ENCODE measurements at places on chromosomes 16 and 17.

DNA sequence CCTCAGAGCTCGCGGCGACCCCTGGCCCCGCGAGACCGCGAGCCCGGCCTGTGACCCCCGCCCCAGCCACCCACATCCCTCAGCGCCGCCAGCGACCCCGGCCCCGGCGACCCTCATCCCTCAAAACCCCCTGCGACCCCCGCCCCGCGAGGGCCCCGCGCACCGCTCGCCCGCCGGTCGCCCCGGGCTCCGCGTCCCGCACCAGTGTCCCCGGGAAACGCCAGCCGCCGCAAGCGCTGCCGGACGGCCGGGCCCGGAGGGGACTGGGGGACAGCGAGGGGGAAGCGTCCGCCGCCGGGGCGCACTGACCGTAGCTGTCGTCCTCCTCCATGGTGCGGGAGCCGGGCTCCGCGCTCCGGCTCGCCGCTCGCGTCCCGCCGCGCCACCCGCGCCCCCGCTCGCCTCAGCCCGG, at the start of gene CYTH1:
CYTH1 (minus strand) TSS at position 381 of the 412 bp plus-strand sequence; CDS start at position 331, 50 bp downstream.
- DNase-seq, result no peak

DNA sequence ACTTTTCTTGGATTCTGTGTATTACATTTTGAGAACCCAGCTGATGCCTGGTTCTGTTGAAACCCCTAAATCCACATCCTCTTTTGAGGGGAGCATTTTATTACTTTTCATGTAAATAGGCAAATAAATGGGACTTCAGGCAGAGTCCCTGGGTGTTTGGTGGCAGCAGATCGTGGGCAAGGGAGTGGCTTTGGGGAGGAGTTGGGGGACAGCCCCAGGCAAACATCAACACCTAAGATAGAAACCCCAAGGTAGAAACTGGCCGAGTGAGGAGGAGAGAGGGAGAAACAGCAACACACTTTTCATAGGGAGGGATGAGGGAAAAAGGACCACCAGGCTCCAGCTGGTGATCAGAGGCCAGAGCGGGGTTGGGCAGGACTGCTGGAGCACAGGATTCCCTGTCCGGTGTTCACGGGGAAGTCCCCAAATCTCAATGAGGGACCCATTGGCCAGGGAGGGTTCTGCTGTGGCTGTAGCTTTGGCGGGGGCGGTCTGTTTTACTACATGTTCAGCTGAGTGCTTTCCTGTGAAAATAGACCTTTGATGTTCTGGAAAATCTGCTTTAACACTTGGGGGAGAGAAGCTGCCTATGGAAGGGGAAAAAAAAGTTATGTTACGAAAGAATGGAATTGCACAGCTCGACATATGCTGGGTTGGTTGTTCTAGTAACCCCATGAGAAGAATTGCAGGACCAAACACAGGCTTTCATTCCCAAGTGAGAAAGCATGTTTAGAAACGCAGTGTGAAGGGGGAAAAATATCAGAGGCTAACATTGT, 46.6 kb downstream of the MSI2 start:
- no peak for DNase-seq

DNA sequence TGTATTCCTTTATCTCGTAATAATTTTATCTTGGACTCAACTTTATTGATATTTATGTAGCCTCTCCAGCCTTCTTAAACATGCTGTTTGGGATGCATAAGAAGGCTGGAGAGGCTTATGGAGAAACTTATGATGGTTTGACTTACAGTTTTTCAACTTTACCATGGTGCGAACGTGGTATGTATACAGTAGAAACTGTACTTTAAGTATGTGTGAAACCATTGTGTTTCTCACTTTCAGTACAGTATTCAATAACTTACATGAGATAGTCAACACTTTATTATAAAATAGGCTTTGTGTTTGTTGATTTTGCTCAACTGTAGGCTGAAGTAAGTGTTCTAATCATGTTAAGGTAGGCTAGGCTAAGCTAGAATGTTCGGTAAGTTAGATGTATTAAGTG, 206.8 kb downstream of the SEC14L1 start:
- DNase-seq, result no peak

- DNase-seq, result no peak
Measured at GRCh38 chr17:81092518-81093095, 57.7 kb downstream of the BAIAP2 start.

DNA sequence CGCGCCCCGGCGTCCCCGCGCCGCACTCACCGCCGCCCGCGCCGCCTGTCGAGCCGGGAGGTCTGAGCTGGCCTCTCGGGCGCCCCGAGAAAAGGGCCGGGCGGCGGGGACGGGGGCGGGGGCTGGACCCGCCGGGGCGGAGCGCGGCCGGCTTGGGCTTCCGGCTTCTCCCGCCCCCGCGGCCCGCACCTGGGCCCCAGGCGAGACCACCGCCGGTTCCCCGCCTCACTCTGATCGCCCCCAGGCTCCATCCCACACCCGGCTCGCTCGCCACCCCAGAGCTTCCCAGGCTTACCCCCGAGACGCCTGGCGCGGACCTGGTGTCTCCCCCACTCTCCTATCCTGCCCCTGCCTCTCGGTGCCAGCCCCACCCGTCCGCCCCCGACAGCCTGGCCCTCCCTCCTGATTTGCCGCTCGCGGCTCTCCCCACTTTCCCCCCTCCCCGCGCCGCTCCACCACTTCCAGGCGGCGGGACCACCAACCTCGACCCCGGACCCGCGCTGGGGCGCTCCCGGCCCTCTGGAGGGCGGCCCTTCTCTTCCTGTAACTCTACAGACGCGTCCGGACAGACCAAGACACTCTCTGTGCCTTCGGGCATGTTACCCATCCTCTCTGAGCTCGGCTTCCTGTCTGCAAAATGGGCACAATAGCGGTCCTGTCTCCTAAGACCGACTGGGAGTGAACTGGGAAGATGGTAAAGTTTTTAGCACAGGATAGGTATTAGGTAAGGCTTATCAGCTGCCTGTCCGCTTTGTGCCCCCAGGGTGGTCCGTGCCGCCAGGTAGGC, at the start of gene LITAF:
LITAF (minus strand) TSS at position 64 of the 787 bp plus-strand sequence. CDS start 30,189 bp downstream, outside the sequence.
- peak; percentile 80 for DNase-seq

DNA sequence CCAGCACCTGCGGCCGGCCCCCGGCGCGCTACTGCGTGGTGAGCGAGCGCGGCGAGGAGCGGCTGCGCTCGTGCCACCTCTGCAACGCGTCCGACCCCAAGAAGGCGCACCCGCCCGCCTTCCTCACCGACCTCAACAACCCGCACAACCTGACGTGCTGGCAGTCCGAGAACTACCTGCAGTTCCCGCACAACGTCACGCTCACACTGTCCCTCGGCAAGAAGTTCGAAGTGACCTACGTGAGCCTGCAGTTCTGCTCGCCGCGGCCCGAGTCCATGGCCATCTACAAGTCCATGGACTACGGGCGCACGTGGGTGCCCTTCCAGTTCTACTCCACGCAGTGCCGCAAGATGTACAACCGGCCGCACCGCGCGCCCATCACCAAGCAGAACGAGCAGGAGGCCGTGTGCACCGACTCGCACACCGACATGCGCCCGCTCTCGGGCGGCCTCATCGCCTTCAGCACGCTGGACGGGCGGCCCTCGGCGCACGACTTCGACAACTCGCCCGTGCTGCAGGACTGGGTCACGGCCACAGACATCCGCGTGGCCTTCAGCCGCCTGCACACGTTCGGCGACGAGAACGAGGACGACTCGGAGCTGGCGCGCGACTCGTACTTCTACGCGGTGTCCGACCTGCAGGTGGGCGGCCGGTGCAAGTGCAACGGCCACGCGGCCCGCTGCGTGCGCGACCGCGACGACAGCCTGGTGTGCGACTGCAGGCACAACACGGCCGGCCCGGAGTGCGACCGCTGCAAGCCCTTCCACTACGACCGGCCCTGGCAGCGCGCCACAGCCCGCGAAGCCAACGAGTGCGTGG, 1.5 kb downstream of the NTN1 start:
- DNase-seq, result no peak

GRCh38 chr16:51017969-51018368, 133.1 kb downstream of the SALL1 start:
- no peak for DNase-seq

GRCh38 chr16:8919934-8920462, 37.8 kb downstream of the LITAFD start:
- no peak for DNase-seq

DNA sequence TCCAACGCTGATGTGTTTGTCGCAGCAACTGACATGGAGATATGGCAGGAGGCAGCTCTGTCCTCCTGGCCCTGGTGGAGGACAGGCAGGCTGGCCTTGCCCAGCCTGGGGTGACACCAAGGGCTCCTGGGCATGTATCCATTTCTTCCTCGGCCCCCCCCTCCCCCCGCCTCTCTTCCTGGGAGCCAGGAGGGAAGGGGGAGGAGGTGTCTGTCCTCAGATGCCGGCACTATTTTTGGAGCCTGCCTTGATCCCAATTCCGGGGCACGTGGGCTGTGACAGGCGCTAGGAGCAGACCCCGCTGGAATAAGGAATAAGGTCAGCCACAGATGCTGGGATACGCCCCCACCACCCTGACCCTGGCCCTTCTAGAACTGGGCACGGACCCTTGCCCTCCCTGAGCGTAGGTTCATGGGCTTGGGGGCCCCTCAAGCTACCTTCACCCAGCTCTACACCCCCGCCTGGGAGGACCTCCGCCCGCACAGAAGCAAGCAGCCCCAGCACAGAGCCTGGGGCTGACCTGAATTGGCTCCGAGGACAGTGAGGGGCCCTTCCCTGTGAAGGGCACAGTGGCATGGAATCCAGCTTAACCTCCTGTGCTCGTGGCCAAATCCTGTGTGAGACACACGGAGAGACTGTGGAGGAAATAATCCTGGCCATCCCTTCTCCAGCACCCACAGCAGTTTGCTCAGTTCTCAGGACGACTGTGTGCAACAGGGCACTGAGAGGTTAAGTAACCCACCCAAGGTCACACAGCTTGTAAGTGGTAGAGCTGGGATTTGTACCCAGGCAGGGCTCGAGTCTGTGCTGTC, 24.1 kb downstream of the SEC14L5 start:
- DNase-seq, result no peak

GRCh38 chr16:7303660-7304200, 28.9 kb upstream of the RBFOX1 start:
- DNase-seq, result no peak

GRCh38 chr16:81589975-81590650, 145.5 kb downstream of the CMIP start:
- no peak for DNase-seq

- DNase-seq, result no peak
Measured at GRCh38 chr17:75777296-75777922, 7.2 kb upstream of the UNK start.

GRCh38 chr16:67310561-67310960, 16.0 kb downstream of the KCTD19 start:
- no peak for DNase-seq

- DNase-seq, result no peak
Measured at GRCh38 chr17:43645450-43645764, 16.3 kb downstream of the MEOX1 start.

DNA sequence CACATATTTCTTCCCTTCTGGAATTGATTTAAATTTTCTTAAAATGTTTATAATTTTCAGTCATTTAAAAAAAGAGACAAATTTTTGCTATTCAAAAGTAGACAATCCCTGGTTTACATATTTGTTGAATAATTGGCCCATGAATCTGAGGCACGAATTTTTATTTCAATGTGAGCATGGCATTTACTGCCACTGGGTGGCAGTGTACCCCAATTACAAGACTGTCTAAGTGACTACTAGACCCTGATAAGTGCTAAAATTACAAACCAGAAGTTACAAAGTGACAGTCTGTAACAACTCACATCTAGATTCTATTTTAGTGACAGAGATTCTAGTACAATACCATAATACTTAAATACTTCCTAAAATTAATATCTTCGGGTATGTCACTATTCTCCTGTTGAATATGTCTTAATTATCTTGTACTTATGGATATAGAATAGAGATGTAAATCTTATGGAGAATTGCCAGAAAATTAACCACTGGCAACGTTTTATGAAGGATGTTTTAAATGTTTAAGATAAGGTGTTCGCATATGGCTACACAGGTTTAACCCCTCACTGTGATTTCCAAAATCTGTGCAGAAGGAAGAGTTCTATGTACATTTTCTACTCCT, 235.8 kb downstream of the MAP2K4 start:
- peak; percentile 67 for DNase-seq

DNA sequence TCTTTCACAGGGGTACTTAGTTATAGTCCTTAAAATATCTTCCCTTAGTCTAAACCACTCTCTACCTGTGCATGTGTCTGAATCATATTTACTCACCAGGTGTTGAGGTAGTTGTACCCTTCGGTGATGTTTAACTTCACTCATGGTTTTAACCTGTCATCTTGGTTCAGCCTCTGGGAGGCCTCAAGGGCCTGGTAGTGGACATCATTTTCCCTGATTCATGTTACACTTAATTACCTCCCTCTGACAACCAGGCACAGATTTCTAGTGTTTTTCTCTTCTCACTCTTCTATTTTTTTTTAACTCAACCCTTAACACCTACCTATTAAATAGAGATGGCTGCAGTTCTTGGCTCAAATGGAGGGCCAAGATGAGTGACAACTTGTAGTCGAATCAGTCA, 505.4 kb downstream of the TMEM114 start:
- no peak for DNase-seq

DNA sequence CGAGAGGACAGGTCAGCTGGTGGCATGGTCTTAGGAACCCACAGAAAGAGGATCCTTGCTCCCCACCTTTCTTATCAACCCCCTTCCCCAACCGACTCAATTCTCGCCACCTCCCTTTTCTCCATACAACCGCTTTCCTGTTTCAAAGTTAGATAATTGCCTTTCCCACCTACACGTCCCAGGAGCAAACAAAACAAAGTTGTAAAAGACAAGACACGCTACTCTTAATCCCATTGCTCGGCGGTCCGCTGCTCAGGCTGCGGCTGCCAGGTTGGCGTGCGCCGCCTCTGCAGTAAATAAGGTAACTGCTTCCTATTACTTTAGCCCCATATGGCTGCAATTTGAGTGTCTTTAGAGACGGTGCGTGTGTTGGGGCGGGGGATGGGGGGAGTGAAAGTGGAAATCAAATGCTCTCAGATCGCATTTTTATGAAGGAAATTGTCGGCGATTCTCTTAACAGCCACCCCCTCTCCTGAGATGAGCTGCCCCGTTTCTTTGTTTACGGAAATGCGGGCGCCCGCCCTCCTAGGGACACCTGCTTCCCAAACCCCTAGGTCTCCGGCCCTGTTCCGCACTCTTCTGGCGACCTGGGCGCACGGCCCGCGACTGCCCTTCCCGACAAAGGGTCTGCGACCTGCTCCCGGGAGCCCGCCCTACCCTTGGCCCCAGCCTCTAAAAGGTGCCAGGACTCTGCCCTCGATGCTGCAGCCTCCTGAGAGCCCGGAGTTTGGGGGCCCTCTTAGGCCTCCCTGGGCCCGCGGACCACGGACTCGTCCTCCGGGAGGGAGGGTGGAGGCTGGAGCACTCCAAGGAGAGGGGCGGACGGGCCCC, 3.7 kb upstream of the CBX8 start:
- peak; percentile 73 for DNase-seq

DNA sequence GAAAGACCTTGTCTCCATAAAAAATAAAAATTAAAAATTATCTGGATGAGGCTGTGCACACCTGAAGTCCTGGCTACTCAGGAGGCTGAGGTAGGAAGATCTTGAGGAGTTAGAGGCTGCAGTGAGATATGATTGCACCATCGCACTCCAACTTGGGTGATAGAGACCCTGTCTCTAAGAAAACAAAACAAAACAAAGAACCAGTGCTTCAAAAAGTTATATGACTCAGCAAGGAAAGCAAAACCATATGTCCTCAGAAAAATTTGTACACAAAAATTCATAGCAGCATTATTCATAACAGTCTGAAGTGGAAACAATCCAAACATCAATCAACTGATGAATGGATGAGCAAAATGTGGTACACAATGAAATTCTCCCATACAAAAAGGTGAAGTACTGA, 48.9 kb downstream of the SLFN5 start:
- no peak for DNase-seq

Measured in GM12865 (cell line).